Peyer's patch (tissue), 4 donors: ENCODE measurements at places on chromosomes 6 and 20. TPM values are rescaled to one million over a fixed set of nuclear protein-coding genes. Genes with fewer than 3 reads are reported as not detected.

- H3K36me3 ChIP-seq = no peaks in the 10 kb centered on the region
- H3K27me3 ChIP-seq = no peaks in the 10 kb centered on the region
- no peak overlapping the region for H3K4me3 ChIP-seq
- H3K4me1 ChIP-seq = no peaks in the 10 kb centered on the region
- H3K27ac ChIP-seq = no peak overlapping the region
Measured at GRCh38 chr20:1038205-1038604, 36.1 kb upstream of the RSPO4 start.

DNA sequence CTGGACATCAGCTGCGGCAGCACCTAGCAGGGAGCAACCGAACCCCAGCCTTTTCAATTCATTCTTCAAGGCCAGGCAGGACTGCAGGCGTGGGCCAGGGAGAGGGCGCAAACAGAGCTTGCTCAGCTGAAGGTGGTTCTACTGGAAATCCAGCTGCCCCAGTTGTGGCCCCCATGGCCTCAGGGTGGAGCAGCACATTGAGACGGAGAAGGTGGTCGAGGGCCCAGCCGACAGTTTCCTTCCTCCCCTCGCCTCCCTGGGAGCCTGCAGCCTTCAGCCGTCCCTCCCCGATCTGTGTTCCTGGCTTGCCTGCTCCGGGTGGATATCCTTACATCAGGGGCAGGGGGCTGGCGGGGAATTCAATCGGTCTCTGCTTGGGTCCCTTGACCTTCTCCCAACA is 217.8 kb downstream of the ANKRD60 start:
- DNase-seq = no peak
- H3K27ac ChIP-seq = no peak overlapping the region
- no peaks in the 10 kb centered on the region for H3K36me3 ChIP-seq
- H3K4me3 ChIP-seq = no peak overlapping the region
- H3K4me1 ChIP-seq = no peaks in the 10 kb centered on the region
- H3K27me3 ChIP-seq = no peaks in the 10 kb centered on the region

GRCh38 chr6:169988769-169989550 is 237.5 kb downstream of the ERMARD start:
- no peak overlapping the region for H3K4me3 ChIP-seq
- H3K27me3 ChIP-seq = no peaks in the 10 kb centered on the region
- no peaks in the 10 kb centered on the region for H3K4me1 ChIP-seq
- no peak overlapping the region for H3K27ac ChIP-seq

ZNF311 gene
- total RNA-seq = 1.2 TPM

PTK7 gene
- total RNA-seq = 20.0 TPM
